ENCODE measurements at places on chromosomes 7 and 10.

- no peaks in the 10 kb centered on the region for H3K4me1 ChIP-seq
- H3K27ac ChIP-seq = no peak overlapping the region
Measured at GRCh38 chr7:49852619-49853462, 79.4 kb downstream of the VWC2 start.

- H3K27me3 ChIP-seq = no peaks in the 10 kb centered on the region
- 0 out of 2 replicates have a peak, but pooled peaks cover 2% of the 10 kb centered on the region for H3K36me3 ChIP-seq
- H3K4me1 ChIP-seq = peaks cover 2% of the 10 kb centered on the region
- H3K4me3 ChIP-seq = no peak overlapping the region
- H3K27ac ChIP-seq = no peak overlapping the region
Measured at GRCh38 chr10:84543948-84544347, 215.6 kb downstream of the CCSER2 start.

DNA sequence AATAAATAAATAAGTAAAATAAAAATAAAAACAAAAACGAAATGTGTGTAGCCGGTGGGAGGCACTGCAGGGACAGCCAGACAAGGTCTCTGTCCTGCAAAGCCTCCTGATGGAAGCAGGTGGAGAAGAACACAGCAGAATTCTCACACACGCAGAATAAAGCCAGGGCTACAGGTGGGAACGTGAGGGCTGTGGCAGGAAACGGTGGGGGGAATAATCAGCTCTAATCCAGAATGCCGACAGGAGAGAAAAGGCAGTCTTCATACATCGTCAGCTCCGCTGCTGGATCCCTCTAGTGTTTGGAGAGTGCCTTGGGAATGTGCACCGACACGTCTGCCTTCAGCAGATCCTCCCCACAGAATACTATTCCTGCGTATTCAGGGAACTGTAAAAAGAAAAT lies 6.8 kb upstream of the SNX8 start:
- DNase-seq = no peak
- no peak overlapping the region for H3K27ac ChIP-seq
- H3K4me1 ChIP-seq = no peaks in the 10 kb centered on the region

DNA sequence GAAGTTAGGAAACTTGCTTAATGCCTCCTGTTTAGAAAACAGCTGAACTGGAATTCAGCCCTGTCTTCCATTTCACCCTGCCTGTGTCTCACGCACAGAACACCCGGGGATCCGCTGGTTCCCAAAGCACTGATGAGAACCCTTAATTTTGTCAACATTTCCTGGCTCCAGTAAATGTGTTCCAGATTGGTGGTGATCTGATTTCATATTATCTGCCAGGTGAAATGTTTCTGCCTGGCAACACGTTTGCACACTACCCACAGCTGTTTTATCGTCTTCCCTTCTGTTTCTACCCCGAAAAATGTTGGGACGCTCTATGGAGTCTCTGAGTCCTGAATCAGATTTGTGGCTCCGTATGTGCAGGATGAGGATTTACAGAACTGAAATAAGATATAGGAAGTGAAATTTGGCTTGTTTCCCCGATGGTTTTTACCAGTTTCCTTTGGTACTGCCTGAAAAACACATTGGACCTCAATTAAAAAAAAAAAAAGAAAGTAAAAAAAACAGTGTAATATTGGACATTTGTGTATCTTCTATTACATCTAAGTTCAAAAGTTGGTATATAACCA lies 29.0 kb downstream of the MRC1 start:
- no peaks in the 10 kb centered on the region for H3K4me1 ChIP-seq
- H3K36me3 ChIP-seq = no peaks in the 10 kb centered on the region
- H3K4me3 ChIP-seq = no peak overlapping the region

DNA sequence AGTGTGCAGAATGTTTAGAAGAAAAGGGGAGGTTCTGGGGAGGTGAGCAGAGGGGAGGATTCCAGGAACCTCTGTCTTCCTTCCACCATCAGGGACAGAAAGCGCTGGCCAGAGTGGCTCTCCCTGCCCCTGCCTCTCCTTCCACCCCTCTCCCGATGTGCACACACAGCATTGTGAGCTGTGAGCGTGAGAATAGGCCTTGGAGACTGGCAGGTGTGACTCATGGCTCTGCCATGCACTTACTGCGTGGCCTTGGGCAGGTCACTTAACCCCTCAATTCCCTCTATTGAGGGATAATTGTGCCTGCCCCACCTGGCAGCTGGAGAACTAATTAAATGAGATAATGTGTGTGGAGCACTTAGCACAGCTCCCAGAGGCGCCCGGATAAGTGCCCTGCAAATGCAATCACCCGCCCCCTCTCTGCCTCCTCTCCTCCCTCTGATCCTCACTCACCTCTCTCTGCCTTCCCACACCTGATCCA lies 115.4 kb downstream of the ZMIZ1 start:
- peaks cover 10% of the 10 kb centered on the region for H3K4me1 ChIP-seq
- no peak for DNase-seq
- no peak overlapping the region for H3K4me3 ChIP-seq
- H3K36me3 ChIP-seq = no peaks in the 10 kb centered on the region

GRCh38 chr7:116354546-116355423 lies 144.4 kb downstream of the TES start:
- H3K27me3 ChIP-seq = no peaks in the 10 kb centered on the region
- no peak overlapping the region for H3K4me3 ChIP-seq
- H3K27ac ChIP-seq = no peak overlapping the region
- no peak for DNase-seq
- H3K4me1 ChIP-seq = no peaks in the 10 kb centered on the region

DNA sequence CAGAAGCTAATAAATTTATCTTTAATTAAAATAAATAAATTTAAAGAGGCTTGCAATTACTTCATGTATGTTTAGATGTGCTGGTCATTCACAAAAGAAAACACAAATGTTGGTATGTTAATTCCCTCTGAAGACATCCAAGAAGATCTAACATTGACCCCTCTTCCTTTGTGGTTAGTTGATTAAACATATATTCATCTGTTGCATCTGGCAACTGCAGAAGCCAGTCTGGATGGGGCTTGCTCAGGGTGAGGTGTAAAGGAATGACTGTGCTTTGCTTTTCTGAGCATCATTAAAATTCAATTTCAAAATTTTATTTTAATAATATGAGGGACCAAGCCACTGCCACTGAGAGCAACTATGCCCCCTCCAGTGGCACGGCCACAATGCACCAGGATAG lies 36.4 kb upstream of the FERD3L start:
- no peak overlapping the region for H3K4me3 ChIP-seq
- no peak overlapping the region for H3K27ac ChIP-seq
- no peaks in the 10 kb centered on the region for H3K36me3 ChIP-seq
- no peaks in the 10 kb centered on the region for H3K4me1 ChIP-seq

DNA sequence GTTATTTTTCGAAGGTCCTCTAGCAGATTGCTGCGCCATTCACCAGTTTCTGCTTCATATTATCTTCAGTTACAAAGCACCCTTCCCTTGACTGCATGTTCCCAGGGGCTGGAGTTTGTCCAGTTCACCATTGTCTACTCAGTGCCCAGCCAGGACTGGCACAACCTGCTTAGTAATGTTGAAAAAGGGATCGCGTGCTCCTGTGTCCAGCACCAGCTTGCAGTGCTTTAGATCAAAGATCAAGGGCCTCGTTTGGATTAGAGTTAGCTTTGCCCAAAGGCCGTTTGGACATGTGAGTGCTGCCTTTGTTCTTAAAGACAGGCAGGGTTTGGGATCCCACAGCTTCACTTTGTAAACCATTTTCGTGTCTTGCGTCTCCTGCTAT lies 867 bp downstream of the ATP6V0E2 start:
- H3K36me3 ChIP-seq = no peaks in the 10 kb centered on the region
- peaks cover 2% of the 10 kb centered on the region for H3K4me1 ChIP-seq
- H3K27ac ChIP-seq = no peak overlapping the region
- peaks cover 7% of the 10 kb centered on the region for H3K27me3 ChIP-seq
- DNase-seq = no peak
- H3K4me3 ChIP-seq = no peak overlapping the region

- H3K4me3 ChIP-seq = no peak overlapping the region
- no peaks in the 10 kb centered on the region for H3K36me3 ChIP-seq
- no peak overlapping the region for H3K27ac ChIP-seq
- no peaks in the 10 kb centered on the region for H3K27me3 ChIP-seq
- no peak for DNase-seq
- no peaks in the 10 kb centered on the region for H3K4me1 ChIP-seq
Measured at GRCh38 chr7:47418601-47419309, 163.2 kb downstream of the TNS3 start.

- no peaks in the 10 kb centered on the region for H3K4me1 ChIP-seq
- H3K27ac ChIP-seq = no peak overlapping the region
- H3K36me3 ChIP-seq = no peaks in the 10 kb centered on the region
- H3K27me3 ChIP-seq = no peaks in the 10 kb centered on the region
- no peak overlapping the region for H3K4me3 ChIP-seq
Measured at GRCh38 chr10:11587722-11588259, 23.7 kb downstream of the USP6NL start.

DNA sequence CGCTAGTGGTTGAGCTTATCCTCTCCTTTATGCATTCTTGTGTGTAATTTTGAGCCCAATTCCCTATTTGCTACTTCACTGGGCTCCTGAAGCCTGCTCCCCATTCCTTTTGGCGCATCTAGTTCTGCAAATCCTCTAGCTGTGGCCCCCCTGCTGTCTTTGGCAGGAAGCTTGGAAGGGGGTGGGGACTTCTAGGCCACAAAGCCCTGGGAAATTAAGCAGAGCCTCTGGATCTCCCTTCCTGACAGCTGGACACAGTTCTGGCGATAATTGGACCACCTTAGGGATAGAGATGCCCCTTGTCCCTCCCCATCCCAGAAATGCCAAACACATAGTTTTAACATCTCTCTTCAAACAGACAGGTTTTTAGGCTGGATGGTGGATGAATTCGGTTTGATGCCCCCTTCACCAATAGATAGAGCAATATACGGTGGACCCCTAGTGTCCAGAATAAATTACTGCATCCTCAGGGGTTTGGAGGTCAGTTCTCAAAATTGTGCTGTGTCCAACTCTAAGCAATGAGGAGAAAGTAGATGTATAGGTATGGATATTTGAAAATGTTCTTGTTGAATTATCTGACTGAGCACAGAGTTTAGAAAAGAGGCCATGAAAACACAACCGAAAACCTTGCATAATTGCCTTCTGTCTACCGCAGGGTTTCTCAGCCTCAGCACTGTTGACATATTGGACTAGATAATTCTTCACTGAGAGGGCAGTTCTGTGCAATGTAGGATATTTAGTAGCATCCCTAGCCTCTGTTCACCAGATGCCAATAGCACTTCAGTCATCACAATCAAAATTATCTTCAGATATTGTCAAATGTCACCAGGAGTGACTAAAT lies 75.5 kb downstream of the PAPSS2 start:
- no peaks in the 10 kb centered on the region for H3K4me1 ChIP-seq
- no peaks in the 10 kb centered on the region for H3K27me3 ChIP-seq
- H3K36me3 ChIP-seq = no peaks in the 10 kb centered on the region

Measured in iPS DF 6.9 (cell line).